Stimulated activated CD4-positive, alpha-beta T cell treated with anti-CD3 and anti-CD28 coated beads, TNF-alpha, amount 100 ng/mL, for 24 hours (primary cell): ENCODE measurements at places on chromosomes 16 and 17.

GRCh38 chr17:49519781-49520180, 24.7 kb downstream of the NGFR start:
- DNase-seq = no peak

GRCh38 chr17:75925103-75925502, 15.7 kb downstream of the FBF1 start:
- no peak for DNase-seq

GRCh38 chr17:17752089-17752820, 71.0 kb downstream of the RAI1 start:
- peak; percentile 96 for DNase-seq

DNA sequence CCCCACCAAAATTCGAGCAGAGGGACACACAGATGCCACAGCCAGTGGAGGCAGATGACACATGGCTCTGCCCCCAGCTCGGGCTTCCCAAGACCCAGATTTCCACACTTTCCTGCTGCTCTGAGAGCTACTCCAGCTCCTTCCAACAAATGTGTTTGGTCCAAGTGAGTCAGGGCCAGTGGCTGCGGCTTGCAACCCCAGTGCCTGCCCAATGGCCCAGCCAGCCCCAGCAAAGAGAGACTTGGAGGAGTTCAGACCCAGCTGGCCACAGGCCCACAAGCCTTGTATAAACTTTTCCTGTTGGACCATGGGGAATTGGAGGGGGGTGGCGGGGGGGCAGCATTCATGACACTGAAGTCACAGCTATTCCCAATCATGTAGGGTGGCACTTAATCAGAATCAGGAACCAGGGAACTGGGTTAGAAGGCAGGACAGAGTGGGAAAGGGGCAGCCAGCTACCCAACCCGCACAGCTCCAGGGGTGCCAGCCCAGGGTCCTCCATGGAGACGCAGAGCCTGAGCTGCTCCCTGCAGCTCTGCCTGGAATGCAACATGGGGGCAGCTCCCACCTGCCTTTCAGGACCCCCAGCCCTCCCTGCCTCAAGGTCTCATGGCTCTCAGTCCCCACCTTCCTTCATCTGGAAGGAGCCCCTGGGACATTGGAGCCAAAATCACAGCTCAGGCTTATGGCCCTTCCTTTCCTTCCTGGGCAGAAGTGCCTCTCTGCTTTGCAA, 17.5 kb upstream of the C16orf78 start:
- no peak for DNase-seq
